Activated naive CD4-positive, alpha-beta T cell (primary cell): ENCODE measurements at places on chromosomes 3 and 15.
A peak's percentile ranks its signal among the peaks of the same experiment; 100 is the strongest.

DNA sequence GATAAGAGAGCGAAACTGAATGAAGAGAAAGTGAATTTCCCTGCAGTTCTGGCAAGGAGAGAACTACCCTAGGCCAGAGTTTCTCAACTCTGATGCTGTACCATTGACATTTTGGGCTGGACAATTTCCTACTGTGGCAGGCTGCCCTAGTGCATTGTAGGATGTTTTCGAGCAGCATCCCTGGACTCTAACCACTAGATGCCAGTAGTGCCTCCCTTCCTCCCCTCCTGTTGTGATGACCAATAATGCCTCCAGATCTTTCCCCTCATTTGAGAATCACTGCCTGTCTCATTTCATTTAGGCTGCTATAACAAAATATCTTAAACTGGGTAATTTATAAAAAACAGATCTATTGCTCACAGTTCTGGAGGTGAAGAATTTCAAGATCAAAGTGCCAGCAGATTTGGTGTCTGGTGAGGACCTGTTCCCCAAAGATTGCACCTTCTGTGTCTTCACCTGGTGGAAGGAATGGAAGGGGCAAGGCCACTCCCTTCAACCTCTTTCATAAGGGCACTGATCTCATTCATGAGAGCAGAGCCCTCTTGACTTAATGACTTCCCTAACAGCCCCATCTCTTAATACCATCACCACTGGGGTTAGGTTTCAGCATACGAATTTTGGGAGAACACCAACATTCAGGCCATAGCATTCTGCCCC, 188.9 kb upstream of the MEIS2 start:
- no peak for DNase-seq

DNA sequence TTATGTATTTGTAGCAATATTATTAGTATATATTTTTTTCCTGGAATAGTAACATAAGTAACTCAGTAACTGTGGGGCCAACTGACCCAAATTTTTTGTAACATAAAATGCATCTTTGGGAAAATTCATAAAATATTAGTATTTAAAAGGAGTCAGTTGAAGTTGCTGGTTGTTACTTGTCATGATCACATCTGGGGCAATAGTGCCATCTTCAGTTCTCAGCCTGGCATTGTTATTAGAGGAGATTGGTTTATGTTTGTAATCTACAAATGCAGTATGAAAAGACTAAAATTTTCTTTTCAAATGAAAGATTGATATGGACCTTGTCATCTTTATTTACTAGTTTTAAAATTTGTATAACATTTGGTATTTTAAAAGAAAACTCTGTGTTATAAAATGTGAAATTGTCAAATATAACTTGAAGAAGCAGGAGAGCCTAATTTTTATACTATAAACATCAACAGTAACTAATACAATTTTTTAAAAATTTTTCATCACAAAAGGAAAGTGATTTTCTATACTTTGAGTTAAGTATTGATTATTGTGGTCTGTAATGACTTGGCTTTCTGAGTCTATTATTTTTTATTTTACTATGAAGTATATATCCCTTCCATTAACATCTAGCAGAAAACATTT, 38.8 kb upstream of the MLF1 start:
- DNase-seq = no peak

DNA sequence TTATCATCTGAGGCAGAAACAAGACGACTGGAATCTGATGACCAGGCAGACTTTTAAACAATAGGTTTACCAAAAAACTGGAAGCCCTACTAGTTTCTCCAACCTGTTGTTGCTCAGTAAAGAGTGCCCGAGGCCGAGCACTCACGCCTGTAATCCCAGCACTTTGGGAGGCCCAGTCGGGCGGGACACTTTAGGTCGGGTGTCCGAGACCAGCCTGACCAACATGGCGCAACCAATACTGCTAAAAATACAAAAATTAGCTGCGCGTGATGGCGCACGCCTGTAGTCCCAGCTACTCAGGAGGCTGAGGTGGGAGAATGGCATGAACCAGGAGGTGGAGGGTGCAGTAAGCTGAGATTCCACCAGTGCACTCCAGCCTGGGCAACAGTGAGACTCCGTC, 1.1 kb upstream of the WDR5B start:
- DNase-seq = no peak

DNA sequence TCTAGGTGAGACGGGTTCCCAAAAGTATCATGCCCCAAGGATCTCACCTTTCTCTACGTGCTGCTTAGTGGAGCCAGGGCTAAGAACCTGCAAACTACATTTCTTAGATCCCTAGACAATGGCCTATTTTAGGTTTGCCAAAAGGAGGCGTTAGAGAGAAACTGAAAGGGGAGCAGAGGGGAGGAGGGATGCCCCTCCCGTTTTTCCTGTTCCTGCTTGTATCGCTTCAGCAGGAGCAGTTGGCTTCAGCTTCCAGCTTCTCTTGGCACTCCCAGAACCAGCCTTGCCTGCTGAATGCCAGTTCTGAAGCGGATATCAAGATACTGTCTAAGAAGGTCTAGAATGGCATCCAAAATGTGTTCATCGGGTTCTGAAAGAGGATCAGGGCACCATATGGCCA, 58.4 kb upstream of the ABHD17C start:
- DNase-seq = no peak

- no peak for DNase-seq
These were observed 46.9 kb upstream of the SLC24A5 start for GRCh38 chr15:48073881-48074280.

- DNase-seq = no peak
These were observed 129.1 kb downstream of the RAP2B start for GRCh38 chr3:153291059-153291685.

- no peak for DNase-seq
These were observed 44.8 kb downstream of the CCR4 start for GRCh38 chr3:32996048-32996754.

DNA sequence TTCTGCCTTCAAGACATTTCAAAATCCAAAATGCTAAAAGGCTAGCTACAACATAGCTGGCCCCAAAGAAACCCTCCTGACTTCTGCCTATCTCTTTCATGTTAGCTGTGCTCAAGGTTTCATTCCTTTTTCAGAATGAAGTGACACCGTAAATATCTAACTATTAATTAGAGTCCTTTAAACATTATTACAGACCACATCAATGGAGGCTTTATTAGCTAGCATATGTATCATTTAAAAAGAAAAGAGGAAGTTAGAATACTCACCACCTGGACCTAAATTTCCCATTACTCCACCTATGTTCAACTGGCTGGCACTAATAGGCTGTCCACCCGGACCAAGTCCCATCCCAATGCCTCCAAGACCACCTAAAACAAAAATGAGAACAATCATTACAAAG, 24.6 kb downstream of the MYEF2 start:
- DNase-seq = no peak

DNA sequence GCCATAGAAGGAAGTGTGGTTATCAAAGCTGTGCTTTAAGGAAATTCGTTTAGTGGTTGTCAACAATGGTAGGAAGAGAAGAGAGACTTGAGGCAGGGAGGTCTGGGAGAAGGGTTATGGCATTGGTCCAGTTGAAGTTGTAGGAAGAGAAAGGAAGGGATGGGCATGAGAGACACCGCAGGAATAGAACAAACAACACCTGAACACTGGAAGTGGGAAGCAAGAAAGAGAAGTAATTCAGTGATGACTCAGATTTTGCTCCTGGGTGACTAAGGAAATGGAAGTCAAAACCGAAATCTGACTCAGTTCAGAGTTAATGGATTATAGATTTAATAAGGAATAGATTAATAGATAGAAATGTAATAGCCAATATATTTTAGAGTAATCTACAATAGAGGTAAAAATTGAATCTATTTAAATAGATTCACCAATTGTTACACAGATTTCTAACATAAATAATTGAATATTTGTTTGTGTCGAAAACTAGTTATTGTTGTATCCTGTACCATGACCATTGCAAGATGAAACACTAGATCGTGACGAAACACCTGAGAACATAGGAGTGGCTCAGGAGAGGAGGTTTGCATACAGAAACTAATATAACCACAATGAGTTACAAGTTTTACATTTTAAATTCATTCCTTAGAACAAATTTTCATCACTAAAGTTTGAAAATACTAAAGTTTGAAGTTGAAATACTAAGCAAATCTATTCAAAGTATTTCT, 36.0 kb downstream of the THBS1 start:
- DNase-seq = no peak

GRCh38 chr15:101168463-101168824, 83.4 kb downstream of the CHSY1 start:
- DNase-seq = no peak

GRCh38 chr15:82999905-83000671, 11.4 kb downstream of the C15orf40 start:
- DNase-seq = peak; percentile 5

- no peak for DNase-seq
These were observed 14.2 kb upstream of the ANKDD1A start for GRCh38 chr15:64897345-64897985.

GRCh38 chr3:156997351-156997750, 162.6 kb downstream of the CCNL1 start:
- DNase-seq = no peak

DNA sequence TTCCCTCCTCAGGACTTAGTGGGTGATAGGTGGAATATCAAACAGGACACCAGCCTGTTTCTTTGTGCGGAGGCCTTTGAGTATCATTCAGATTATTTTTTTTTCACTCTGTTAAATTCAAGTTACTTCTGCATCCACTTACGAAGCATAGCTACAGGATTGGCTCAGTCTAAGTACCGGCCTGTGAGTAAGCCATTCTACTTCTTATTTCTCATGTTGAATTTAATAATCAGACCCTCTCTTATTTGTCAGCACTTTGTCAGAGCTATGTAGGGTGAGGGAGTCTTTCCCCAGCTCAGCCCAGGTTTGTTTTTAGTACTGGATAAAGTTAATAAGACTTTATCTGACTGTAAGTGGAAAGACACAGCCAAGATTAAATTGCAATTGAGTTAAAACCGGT, 54.7 kb downstream of the ITPR1 start:
- DNase-seq = no peak

DNA sequence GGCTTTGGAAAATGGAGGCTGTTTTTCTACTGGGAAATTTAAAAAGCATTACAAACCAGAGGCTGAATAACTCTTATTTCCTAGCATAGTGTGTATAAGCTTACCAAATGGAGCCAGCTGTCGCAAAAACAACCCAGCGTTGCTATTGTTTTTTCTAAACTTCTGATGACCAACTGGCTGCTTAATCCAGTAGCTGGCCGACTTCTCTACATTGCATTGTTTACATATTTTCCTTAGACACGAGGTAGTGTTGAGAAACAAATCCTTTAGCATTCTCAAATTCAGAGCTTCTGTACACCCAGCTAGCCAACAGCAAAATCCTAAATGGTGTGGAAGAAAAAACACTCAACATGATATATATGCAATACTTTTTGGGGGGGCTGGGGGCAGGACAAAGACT, 161.0 kb upstream of the ADAMTS9 start:
- no peak for DNase-seq

GRCh38 chr15:56249092-56249491, 5.4 kb upstream of the RFX7 start:
- no peak for DNase-seq

- DNase-seq = no peak
These were observed 143.1 kb upstream of the TBL1XR1 start for GRCh38 chr3:177340243-177340830.

DNA sequence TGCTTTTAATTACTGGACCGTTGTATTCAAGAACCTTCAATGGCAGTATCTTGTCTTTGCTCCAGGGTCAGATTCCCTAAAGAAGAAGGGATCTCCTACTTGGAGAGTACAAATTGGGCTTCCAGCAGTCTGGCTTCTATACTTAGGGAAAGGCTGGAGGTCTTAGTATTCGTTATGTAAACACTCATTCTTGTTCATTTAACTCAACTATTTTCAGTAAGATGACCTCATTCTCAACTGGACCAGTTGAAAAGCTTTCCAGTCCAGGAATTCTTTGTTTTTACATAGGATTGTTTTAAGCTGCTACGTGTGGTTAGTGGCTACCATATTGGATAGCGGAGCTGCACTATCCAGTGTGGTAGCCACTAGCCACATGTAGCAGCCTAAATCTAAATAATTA, 4.6 kb downstream of the SENP5 start:
- DNase-seq = no peak

DNA sequence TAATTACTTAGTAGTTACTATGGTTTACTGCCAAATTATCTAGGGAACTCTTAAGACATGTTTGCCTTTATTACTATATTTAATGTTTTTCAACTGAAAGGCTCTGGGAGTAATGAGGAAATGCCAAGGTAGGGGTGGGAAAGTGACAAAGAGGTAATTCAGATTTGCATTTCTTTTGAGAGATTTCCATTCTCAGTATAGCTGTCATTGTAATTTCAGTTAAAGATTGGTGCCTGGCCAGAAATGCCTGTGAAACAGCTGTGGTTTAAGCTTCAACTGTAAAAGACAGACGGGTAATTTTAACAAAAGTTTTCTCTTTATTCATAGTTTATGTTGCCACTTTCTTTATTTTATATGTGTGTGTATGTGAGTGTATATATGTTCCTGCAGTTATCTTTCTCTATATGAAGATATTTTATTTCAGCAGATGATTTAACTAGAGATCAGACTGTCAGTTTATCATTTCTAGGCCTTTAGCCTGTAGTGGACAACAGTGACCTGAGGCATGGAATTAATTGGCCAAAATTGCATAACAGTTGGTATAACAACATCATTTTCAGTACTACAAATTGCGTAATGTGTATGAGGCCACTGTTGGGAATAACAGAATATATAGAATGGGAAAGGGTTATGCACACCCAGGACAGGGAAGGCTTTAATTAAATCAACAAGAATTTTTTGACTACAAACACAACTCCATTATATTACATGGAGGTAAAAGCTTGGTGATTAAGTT, 119.0 kb downstream of the BBX start:
- DNase-seq = no peak

DNA sequence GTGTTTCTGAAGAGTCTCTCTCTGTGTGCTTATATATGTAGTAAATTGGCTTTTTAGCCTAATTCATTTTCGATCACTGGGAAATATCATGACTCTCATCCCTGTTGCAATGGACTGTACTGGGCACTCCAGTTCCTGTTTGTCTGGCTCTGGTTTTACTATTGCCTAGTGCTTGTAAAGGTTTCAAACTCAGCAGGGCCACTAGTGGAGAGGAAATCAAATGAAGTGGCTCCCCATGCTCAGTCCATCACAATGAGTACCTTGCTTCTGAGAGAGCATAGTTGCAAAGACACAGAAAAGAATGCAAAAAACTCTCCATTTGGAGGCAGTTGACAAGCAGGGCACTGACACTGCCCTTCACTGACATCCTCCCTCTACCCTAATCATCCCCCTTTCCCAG, 167.8 kb downstream of the TAFA4 start:
- no peak for DNase-seq

- DNase-seq = no peak
These were observed 336.8 kb upstream of the MCTP2 start for GRCh38 chr15:93894438-93895036.

DNA sequence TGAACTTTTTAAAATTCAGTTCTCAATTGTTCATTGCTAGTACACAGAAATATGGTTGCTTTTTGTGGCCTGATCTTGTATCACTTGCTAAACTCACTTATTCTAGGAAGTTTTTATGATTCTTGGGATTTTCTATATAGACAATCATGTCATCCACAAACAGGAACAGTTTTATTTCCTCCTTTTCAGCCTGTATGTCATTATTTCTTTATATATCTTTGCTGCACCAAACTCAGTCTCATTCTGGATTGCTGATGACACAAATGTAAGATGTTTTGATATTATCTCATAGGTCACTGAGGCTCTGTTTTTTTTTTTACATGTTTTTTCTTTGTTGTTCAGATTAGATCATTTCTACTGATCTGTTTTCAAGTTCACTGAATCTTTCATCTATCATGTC, 71.7 kb downstream of the TTBK2 start:
- DNase-seq = no peak

GRCh38 chr3:153892126-153892525, 229.1 kb upstream of the ARHGEF26 start:
- DNase-seq = no peak
